Cardiac fibroblast (primary cell): ENCODE measurements at places on chromosomes 6 and 20.

- DNase-seq, result peak; percentile 1
These were observed 476.9 kb downstream of the KHDRBS2 start for GRCh38 chr6:61809004-61809595.

- DNase-seq, result no peak
These were observed 76.8 kb upstream of the DUSP22 start for GRCh38 chr6:215335-216034.

DNA sequence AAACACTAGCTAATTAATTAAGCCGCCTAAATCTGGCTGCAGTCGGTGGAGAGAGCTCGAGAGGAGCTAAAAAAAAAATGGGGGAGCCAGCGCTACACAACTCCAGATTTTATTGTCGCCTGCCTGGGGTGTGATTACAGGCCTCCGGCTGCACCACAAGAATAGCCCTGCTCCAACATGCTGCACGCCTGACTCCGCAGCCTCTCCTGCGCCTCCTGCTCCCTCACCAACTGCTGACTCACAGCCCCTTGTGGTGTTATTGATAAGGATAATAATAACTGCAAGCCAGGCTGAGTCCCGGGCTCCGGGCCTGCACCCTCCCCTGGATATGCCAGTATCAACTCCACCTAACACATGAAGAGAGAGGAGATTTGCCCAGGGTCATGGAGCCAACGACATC lies 16.8 kb downstream of the SIRPA start:
- DNase-seq, result no peak

DNA sequence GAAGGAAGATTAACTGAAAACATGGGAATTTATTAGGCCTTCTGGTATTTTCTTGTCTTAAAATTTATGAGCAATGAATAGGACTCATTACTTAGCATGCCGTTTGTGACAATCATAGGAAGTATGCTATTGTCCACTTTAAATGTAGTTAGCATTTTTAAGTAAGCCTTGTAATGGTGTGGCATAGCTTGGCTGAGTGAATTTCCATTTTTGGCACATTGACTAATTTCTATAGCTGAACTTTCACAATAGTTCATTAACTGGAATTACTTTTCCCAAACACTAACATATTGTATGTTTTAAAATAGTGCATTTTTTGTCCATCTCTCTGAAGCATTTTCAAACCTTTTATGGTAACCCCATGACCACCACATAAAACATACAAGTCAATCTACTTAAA lies 15.7 kb downstream of the RSPO3 start:
- no peak for DNase-seq

DNA sequence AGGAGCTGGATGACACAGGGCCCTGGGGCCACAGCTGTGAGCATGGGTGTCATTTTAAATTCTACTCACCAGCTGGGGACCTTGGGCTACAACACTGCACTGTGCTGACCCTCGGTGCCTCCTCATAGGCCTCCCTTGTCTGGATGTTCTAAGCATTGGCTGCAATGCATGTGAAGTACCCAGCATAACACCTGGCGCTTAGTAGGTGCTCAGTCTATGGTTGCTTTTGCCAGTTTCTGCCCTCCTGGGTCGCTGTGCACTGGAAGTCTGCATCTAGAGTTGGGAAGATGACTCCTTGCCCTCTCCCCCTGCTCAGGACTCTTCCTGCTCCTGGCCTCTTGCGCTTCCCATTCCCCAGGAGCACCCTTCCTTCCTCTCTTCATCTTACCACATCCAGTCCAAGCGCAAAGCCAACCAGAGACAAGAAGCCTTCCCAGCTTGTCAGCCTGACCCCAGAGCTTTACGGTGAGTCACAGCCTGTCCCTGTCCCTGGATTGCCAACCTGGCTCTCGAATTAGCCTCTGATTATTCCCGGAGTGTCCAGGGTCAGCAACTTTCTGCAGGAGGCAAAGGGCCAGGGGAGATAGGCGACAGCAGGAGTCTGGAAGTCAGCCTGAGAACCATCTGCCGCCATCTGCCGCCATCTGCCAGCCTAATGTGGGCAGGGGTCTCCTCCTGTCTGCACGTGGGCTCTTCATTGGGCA lies 8.8 kb downstream of the SLC13A3 start:
- DNase-seq, result no peak

- no peak for DNase-seq
These were observed 74.3 kb downstream of the NCOA7 start for GRCh38 chr6:125865015-125865414.

- no peak for DNase-seq
These were observed 239.7 kb downstream of the ATXN1 start for GRCh38 chr6:16521528-16521927.

DNA sequence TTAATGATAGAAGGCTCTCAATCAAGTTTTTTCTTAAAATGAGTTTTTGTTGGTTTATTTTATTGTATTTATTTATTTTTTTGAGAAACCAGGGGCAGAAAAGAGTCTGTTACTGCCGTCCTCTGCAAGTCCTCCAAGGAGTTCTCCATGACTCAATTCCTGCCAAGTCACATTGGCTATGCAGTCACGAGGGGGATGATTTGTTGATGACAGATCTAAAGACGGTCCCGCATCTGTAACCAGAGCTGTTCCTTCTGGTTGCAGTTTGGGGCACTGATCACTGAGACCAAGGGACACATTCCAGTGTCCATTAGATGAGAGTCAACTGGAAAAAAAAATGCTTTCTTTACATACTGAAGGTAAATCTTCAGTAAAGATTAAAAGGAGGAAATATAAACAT lies 13.9 kb upstream of the TSHZ2 start:
- DNase-seq, result no peak

- no peak for DNase-seq
These were observed at the start of gene EYS for GRCh38 chr6:65707126-65707826. TSS of gene EYS (minus strand) at chr6:65707226. CDS start at chr6:65495410, 211,816 bp downstream.

GRCh38 chr20:15069355-15069754 lies 731.9 kb upstream of the FLRT3 start:
- no peak for DNase-seq

- DNase-seq, result no peak
These were observed 289.9 kb downstream of the PLCB1 start for GRCh38 chr20:8421981-8422380.

- DNase-seq, result no peak
These were observed 571 bp upstream of the FOXC1 start for GRCh38 chr6:1609041-1609647.

- DNase-seq, result no peak
These were observed 11.5 kb downstream of the SPAG4 start for GRCh38 chr20:35627121-35627520.

- no peak for DNase-seq
These were observed 250.9 kb downstream of the TINAG start for GRCh38 chr6:54559136-54559535.

DNA sequence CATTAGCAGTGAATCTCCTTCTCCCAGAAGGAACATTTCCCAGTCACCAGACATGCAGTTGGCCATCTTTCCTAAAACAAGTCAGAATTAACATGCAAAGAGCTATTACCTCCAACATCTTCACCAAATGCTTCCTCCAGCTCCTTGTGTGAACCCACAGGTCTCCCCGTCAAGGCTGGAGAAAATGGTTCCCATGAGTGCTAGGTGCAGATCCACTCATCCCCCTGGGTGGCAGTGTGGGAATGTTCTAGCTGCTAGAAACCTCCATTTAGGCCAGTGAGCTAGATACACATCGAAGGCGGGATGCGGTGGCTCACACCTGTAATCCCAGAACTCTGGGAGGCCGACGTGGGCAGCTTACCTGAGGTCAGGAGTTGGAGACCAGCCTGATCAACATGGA lies 603.9 kb upstream of the SLC35B3 start:
- no peak for DNase-seq

GRCh38 chr6:35508027-35508426 lies 4.7 kb downstream of the TULP1 start:
- DNase-seq, result no peak

DNA sequence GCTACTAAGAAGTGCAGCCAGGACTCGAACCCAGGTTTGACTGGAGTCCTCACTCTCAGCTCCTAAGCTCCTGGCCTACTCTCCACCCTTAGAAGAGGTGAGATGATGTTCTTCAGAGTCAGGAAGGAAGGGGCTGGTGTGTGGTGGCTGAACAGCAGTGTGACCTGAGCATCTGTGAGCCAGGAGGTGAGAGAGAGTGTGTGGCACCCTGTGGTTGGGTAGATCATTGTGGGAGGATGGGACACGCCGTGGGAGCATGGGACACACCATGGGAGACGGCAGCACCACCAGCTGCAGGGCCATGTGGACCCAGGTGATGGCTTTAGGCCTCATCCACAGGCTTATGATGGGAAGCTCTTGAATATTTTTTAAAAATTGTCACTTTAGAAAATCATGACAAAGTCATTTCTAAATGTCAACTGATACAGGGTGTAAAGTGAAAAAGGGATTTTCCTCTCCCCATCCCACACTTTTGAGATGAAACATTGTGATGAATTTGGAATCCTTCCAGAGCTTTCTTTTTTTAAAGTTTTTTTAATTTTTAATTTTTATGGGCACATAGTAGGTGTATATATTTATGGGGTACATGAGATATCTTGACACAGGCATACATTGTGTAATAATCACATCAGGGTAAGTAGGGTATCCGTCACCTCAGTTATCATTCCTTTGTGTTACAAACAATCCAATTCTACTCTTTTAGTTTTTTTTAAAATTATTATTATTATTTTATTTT lies 31.6 kb downstream of the SRC start:
- no peak for DNase-seq

GRCh38 chr6:144482142-144482541 lies 197.0 kb downstream of the UTRN start:
- DNase-seq, result peak; percentile 88

- no peak for DNase-seq
These were observed 132.5 kb upstream of the TRAF3IP2 start for GRCh38 chr6:111738156-111738555.

- no peak for DNase-seq
These were observed 17.9 kb downstream of the C6orf15 start for GRCh38 chr6:31094389-31094881.

GRCh38 chr6:143449714-143450452 lies 612 bp downstream of the ADAT2 start:
- DNase-seq, result peak; percentile 53

DNA sequence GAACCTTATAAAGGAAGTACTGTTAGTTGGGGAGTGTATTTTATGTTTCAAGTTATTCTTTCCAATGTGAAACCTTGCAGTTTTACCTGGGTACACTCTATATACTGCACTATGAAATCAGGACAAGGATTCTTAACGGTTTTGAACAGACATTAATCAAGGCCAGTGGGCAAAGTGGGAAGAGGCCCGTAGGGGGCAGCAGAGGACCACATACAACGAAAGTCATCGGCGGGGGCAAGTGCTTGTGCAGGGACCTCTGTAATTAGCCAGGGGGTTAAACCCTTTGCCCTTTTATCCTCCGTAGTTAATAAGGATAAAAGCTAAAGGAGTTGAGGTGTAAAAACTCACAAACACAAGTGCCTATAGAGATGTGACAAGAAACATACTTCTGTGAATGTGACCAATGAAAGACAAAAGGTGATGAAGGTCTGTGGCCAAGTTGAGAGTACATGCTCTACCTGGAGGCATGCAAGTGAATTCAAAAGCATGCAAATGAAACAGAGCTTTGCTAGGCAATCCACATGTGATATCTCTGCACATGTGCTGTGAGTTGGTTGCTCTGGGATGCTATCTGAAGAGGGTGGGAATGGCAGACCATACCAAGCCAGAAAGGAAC lies 392.7 kb upstream of the MAN1A1 start:
- peak; percentile 61 for DNase-seq

DNA sequence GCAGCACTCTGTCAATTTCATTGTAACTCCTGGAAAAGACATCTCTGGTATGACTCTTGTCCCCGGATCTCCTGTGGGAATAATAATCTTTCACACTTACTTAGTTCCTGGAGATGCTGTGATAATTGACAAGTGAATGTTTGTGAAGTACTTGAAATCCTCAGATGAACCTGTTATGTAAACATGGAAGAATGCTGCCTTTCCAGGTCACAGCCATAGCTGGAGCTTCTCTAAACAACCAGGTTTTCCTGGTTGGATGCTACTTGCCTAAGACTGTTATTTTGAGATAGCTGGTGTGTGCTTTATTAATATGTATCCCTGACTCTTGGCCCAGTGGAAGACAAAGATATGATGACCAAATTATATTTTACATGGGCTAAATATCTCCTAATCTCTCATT lies 228.6 kb downstream of the KCNQ5 start:
- DNase-seq, result no peak

GRCh38 chr20:4833074-4833728 lies 111.5 kb downstream of the PRND start:
- DNase-seq, result no peak

GRCh38 chr6:157203312-157203744 lies 120.0 kb downstream of the TMEM242 start:
- DNase-seq, result no peak

- DNase-seq, result peak; percentile 81
These were observed 49.0 kb upstream of the RANBP9 start for GRCh38 chr6:13760307-13761304.

DNA sequence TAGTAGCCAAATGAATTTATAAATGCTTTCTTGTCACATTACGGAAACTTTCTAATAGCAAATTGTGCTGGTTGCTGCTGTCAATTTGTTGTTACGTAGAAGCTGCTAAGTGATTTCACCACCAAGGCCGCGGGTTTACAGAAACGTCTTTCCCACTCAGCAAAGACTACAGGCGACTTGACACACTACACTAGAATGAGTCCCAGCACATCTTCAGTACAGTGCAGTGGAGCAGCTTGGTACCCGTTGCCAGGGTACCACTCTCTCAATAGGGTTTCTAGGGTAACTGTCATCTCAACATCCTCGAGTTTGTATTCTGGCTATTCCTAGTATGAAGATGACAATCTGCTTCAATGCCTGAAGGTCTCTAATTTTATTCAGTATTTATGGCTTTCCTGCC lies 22.7 kb upstream of the ZDHHC14 start:
- no peak for DNase-seq

GRCh38 chr20:23725102-23725501 lies 25.6 kb downstream of the CST1 start:
- no peak for DNase-seq
